Brain (organoid and tissue), 16 donors: ENCODE measurements at places on chromosomes 5 and 9. TPM values are rescaled to one million over a fixed set of nuclear protein-coding genes. Genes with fewer than 3 reads are reported as not detected.

Gene ZCCHC9
- 8.0 TPM for polyA plus RNA-seq

Gene SPTAN1
- 822 TPM for polyA plus RNA-seq

Gene TRIM14
- 2.5 TPM for polyA plus RNA-seq

Gene CEP72
- 16.2 TPM for polyA plus RNA-seq

Gene IL7R
- polyA plus RNA-seq, result 0.34 TPM

Gene FBN2
- 0.70 TPM for polyA plus RNA-seq

Gene SMAD5
- 12.8 TPM for polyA plus RNA-seq
